Neural crest cell (in vitro differentiated cells): ENCODE measurements at places on chromosomes 5 and 9.

- peaks cover 28% of the 10 kb centered on the region for H3K4me1 ChIP-seq
- DNase-seq: peak; percentile 45
- no peak overlapping the region for H3K4me3 ChIP-seq
- no peak overlapping the region for H3K27ac ChIP-seq
Measured at GRCh38 chr9:121861501-121862180, 210.2 kb downstream of the DAB2IP start.

GRCh38 chr9:136857581-136858412, 5.7 kb downstream of the MAMDC4 start:
- no peak for DNase-seq
- H3K27ac ChIP-seq: no peak overlapping the region
- no peak overlapping the region for H3K4me3 ChIP-seq
- no peaks in the 10 kb centered on the region for H3K36me3 ChIP-seq
- no peaks in the 10 kb centered on the region for H3K4me1 ChIP-seq

DNA sequence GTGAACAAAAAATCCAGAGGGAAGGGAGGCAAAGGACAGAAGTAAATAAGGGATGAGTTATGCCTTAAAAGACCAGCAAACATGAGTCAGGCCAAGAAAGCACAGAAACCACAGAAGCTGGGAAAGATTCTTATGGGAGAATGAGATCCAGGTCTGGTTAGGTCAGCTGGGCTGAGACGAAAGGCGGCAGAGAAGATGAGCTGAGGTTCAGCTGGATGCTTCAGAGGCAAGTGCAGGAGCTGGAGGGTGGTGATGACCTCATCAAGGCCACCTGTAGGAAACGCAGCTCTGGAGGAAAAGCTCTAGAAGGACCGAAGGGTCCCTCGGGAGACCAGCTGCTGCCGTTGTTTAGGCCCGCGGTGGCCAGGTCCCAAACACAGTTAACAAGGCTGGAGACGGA, 152.0 kb downstream of the MYO10 start:
- H3K27me3 ChIP-seq: no peaks in the 10 kb centered on the region
- no peak overlapping the region for H3K4me3 ChIP-seq
- no peak for DNase-seq
- peak overlapping the region; percentile 73 for H3K27ac ChIP-seq

DNA sequence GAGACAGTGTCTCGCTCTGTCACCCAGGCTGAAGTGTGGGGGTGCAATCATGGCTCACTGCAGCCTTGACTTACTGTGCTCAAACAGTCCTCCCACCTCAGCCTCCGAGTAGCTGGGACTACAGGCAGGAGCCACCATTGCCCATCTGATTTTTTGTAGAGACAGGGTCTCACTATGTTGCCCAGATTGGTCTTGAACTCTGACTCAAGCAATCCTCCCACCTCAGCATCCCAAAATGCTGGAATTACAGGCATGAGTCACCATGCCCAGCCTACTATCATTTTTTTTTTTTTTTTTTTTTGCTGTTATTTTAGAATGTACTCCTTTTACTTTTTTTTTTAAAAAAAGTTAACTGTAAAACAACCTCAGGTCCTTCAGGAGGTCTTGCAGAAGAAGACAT, 449.0 kb downstream of the CCDC171 start:
- no peak overlapping the region for H3K27ac ChIP-seq
- peaks cover 4% of the 10 kb centered on the region for H3K4me1 ChIP-seq
- no peaks in the 10 kb centered on the region for H3K27me3 ChIP-seq
- no peak for DNase-seq
- H3K4me3 ChIP-seq: no peak overlapping the region

GRCh38 chr5:58407042-58407719, 52.7 kb downstream of the PLK2 start:
- no peak overlapping the region for H3K4me3 ChIP-seq
- no peaks in the 10 kb centered on the region for H3K36me3 ChIP-seq
- H3K27ac ChIP-seq: no peak overlapping the region
- H3K4me1 ChIP-seq: peaks cover 9% of the 10 kb centered on the region
- no peaks in the 10 kb centered on the region for H3K27me3 ChIP-seq

GRCh38 chr5:80284720-80285119, 28.9 kb upstream of the SERINC5 start:
- no peak overlapping the region for H3K4me3 ChIP-seq
- no peaks in the 10 kb centered on the region for H3K36me3 ChIP-seq

- DNase-seq: no peak
- H3K4me1 ChIP-seq: no peaks in the 10 kb centered on the region
- H3K4me3 ChIP-seq: no peak overlapping the region
- H3K27me3 ChIP-seq: no peaks in the 10 kb centered on the region
- no peaks in the 10 kb centered on the region for H3K36me3 ChIP-seq
Measured at GRCh38 chr5:106014262-106014661, 1656.5 kb downstream of the EFNA5 start.

DNA sequence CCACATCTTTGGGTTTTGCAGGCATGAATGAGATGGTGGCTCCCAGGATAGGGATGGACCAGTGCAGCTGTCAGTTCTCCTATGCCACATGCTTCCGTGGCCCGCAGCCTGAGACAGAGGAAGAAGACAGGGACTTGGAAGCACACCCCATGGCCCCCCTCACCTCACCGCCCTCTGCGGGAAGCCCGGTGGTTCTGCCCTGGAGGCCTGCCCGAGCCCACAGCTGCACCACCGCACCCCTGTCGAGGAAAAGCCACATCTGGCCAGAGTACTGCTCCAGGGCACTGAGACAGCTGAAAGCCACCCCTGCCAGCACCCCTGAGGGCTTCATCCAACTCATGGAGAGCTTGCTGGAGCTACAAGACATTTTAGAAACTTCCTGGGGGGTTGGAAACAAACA, 7.6 kb upstream of the TRMT10B start:
- H3K27ac ChIP-seq: no peak overlapping the region
- no peak overlapping the region for H3K4me3 ChIP-seq
- no peaks in the 10 kb centered on the region for H3K27me3 ChIP-seq
- no peaks in the 10 kb centered on the region for H3K36me3 ChIP-seq

- peaks cover 36% of the 10 kb centered on the region for H3K4me1 ChIP-seq
- no peak overlapping the region for H3K4me3 ChIP-seq
- no peaks in the 10 kb centered on the region for H3K27me3 ChIP-seq
- DNase-seq: no peak
Measured at GRCh38 chr9:8158574-8158973, 359.0 kb upstream of the DMAC1 start.

DNA sequence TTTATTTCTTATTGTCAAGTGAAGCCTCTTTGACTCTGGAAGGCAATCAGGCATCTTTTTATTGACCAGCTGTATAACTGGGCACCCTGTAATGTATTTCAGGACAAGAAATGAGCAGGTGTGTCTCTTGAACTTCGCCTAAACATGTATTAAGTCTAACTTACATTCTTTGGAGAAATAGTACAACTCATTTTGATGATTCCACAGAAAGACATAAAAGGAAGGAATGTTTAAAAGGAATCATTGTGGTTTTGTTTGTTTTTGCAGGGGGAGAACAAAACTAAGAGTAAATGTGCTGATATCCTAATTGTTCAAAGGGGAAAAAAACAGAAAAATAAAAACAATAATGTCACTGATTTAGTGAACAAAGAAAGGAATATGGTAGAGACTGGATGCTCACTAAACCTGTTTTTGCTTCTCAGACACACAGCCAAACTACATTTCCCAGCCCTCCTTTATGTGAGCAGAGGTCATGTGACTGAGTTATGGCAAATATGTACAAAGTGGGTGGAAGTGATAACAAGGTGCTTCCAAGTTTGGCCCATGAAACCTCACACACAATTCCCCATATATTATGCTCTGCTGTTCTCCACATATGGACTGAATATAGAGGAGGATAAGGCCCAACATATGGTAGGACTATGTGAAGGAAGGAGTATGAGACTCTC, 150.6 kb upstream of the ACOT12 start:
- H3K27me3 ChIP-seq: no peaks in the 10 kb centered on the region
- H3K4me1 ChIP-seq: peaks cover 5% of the 10 kb centered on the region
- H3K36me3 ChIP-seq: peaks cover 30% of the 10 kb centered on the region
- no peak for DNase-seq
- H3K4me3 ChIP-seq: no peak overlapping the region

GRCh38 chr9:136541709-136542108, 4.1 kb downstream of the NOTCH1 start:
- H3K27me3 ChIP-seq: no peaks in the 10 kb centered on the region
- DNase-seq: no peak

DNA sequence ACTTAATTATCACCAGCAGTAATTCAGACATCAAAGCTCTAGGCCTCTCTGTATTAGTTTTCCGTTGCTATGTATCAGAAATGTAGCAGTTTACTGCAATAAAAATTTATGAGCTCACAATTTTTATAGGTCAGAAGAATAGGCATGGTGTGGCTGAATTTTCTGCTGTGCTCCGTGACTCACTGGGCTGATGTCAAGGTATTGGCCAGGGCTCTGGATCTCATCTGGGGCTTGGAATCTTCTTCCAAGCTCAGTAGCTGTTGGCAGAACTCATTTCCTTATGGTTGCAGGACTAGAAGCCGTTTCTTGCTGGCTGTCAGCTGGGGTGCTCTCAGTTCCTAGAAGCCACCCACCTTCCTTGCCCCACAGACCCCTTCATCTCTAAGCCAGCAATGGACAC, 66.3 kb downstream of the PSAT1 start:
- H3K27me3 ChIP-seq: no peaks in the 10 kb centered on the region
- DNase-seq: no peak
- no peak overlapping the region for H3K27ac ChIP-seq
- no peak overlapping the region for H3K4me3 ChIP-seq
- peaks cover 4% of the 10 kb centered on the region for H3K36me3 ChIP-seq
- no peaks in the 10 kb centered on the region for H3K4me1 ChIP-seq
